Head of caudate nucleus (tissue), 42 donors: ENCODE measurements at places on chromosomes 12 and 14.

DNA sequence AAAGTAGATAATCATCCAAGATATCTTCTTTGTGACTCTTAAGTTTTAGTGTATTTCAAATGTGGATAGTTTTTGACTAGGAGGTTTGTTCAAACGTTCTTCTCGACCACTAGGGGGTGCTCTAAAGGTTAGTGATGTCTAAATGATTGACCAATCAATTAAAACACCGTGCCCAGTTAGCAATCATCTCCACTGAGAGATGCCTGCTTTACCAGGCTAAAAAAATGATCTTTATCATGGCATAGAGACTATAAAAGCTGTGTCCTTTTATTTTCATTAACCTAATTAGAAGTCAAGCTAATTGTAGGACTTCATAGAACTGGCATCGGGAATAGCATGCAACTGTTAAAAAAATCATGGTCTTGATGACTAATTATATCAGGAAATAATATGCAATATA, 153.9 kb downstream of the PRKCH start:
- DNase-seq: no peak

- DNase-seq: peak; percentile 35
Observed at GRCh38 chr12:109131154-109132050, 15.0 kb downstream of the ACACB start.

DNA sequence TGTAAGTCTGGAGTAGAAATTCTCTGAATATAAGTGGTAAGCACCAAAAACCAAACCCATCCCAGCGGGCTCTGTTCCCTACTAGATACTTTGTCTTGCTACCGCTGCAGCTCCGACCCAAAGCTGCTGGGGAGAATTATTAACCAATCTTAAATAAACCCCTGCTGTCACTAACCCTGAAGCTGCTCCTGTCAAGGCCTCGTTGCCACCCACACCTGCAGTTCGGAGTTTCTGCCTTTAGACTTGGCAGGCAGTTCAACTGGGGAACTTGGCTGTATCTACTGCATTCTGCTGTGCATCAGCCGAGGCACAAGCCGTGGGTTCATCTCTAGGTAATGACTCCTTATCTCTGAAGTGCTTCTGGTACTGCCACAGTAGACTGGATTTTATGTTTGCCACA, 55.5 kb downstream of the PPM1A start:
- peak; percentile 57 for DNase-seq

DNA sequence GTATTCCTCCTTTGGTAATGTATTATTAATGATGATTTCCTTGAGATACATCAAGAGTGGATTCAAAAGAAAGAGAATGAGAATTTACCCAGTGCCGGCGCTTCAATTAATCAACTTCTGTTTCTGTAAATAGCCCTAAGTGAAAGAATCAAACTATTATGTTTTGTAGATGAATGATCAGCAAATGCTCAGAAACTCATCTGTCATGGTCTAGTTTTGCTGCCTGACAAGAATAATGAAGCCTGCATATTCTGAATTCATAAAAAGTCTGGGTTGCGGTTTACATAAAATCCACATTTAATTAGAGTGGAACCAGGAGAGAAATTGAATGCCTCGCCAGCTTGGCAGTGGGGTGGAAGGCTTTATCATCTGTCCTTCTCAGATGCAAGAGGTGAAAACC, 325.3 kb downstream of the GALC start:
- no peak for DNase-seq

GRCh38 chr14:75165586-75166391, 10.6 kb downstream of the TMED10 start:
- DNase-seq: peak; percentile 81

DNA sequence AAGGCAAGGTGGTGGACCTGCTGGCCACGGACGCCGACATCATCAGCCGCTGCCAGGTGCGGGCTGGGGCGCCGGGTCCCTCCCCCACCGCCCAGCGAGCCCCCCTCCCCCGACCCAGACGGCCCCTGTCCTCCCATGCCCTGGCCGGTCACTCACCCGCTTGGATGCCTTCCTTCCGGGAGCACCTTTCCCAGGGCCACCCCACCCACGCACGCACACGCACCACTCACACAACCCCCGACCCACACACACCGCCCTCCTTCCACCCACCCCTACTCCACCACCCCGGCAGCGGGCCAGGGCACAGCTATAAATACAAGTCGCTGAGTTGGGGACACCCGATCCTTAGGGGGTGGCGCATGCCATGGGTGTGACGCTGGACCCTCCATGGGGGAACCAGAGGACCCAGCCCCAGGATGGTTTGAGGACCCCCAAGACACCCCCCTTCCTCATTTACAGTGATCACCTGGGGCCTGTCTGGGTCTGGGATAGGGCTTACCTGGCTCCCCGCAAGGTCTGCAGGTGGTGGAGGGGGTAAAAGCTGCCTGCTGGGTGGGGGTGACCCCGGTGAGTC, 465 bp downstream of the ADSS1 start:
- DNase-seq: no peak

GRCh38 chr12:79685068-79685467, 5.7 kb downstream of the PAWR start:
- DNase-seq: no peak

GRCh38 chr14:66884149-66884548, 305.1 kb upstream of the GARIN2 start:
- DNase-seq: no peak

DNA sequence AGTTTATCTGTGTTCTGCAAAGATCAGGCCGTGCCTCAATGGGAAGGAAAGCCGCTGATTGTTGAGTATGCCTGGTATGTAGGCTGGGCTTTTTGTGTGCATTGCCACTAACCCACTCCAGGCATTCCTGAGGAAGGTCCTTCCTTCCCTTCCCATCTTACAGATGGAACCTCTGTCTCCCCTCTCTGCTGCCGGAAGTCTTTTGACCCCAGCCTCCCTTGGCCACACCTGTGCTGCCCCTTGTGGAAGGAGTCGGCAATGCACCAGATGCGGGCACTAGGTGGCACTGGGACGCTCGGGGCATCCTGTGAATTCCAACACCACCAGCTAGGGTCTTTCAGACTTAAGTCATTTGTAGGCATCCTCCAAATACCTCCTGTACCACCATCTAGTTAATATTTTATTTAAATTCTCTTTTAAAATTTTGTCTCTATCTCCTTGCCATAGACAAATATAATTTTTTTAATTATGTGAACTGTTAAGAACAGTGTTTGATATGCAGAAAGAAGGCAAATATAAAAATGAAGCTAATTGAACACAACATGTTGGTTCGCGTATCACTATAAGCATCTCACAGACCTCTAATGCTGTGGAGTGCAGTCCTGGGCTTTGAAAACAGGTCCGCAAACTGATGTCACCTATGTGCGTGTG, 99.6 kb downstream of the RIN3 start:
- DNase-seq: no peak

DNA sequence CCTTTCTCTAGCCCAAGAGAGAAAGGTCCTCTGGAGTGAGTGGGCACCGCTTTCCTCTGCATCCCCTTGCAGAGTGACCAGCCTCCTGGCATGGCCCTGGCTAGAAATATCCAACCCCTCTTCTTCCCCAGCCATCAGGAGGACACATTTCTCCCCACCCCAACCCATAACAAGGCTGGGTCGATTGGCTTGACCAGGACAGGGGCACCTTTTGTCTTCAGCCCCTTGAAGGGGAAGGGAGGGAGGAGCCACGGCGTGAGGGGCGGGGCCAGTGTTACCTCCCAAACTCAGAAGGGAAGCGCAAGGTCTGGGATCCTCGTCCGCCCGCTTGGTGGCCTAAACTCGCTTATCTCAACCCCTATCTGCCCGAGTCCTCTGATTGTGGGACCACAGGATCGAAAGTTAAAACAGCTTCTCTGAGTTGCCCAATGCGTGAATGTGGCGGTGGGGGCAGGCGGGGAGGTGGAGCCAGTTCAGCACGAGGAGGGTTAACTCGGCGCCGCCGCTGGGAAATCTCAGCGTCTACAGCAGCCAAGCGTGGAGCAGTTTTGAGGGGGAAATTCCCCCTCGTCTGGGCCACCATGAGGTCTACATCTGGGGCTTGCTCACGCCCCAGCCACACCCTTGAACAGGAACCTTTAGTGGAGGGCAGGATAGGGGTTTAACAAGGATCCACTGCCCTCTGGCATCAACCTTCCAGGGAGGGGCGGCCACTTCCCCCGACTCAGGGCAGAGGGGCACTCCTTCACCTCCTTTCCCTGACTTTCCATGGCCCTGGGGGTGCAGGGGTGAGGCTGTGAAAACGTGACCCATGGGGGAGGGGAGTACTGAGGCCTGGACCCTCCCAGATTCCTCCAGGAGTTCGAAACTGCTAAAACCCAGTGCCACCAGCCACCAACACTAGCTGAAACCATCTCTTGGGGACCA, 795 bp downstream of the STAT6 start:
- peak; percentile 60 for DNase-seq

DNA sequence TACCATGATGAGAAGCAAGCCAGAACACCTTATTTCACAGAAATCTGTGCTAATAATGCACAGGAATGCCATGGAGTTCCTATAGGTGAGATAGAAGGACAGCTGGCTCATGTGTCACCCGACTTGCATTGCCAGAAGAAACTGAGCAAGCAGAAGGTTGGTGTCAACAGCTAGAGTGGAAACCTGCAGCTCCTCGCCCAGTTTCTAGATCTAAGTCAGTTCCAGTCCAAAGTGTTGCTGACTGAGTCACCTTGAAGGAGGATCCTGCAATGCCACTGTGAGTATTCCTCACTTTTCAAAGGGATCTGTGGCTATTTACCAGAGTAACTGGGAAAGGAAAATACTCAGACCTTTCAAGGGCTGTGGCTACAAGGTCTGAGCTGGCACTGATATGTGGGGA, 17.1 kb downstream of the CDKL1 start:
- no peak for DNase-seq

GRCh38 chr14:52873694-52874093, 77.2 kb downstream of the FERMT2 start:
- DNase-seq: no peak

GRCh38 chr12:124737772-124738635, 125.7 kb downstream of the SCARB1 start:
- DNase-seq: no peak

GRCh38 chr12:10331642-10332239, 24.1 kb downstream of the KLRD1 start:
- DNase-seq: no peak

- DNase-seq: no peak
Observed at GRCh38 chr12:72203764-72204335, 68.3 kb upstream of the TRHDE start.

- DNase-seq: peak; percentile 70
Observed at GRCh38 chr12:57549909-57550640, at the start of gene KIF5A. KIF5A (plus strand) TSS chr12:57550044; CDS start chr12:57550272, 228 bp downstream.

- DNase-seq: no peak
Observed at GRCh38 chr14:64520699-64521098, 16.1 kb downstream of the ZBTB1 start.

DNA sequence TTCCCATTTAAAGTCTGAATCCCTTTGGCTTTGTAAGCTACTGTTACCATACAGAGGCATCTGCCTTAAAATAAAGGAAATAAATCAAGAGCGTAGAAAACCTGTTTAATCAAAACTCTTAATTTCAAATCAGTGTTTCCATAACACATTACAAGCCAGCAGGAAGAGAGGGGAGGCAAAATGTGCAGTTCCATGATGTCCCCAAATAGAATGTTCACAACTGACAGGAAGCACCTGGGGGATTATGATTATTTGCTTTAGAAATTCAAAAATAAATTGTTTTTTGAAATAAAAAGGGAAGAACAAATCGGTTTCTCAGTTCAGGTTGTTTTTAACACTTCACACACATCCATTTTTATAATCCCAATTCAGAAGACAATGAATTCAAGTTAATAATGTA, 21.4 kb downstream of the SOCS2 start:
- DNase-seq: no peak

DNA sequence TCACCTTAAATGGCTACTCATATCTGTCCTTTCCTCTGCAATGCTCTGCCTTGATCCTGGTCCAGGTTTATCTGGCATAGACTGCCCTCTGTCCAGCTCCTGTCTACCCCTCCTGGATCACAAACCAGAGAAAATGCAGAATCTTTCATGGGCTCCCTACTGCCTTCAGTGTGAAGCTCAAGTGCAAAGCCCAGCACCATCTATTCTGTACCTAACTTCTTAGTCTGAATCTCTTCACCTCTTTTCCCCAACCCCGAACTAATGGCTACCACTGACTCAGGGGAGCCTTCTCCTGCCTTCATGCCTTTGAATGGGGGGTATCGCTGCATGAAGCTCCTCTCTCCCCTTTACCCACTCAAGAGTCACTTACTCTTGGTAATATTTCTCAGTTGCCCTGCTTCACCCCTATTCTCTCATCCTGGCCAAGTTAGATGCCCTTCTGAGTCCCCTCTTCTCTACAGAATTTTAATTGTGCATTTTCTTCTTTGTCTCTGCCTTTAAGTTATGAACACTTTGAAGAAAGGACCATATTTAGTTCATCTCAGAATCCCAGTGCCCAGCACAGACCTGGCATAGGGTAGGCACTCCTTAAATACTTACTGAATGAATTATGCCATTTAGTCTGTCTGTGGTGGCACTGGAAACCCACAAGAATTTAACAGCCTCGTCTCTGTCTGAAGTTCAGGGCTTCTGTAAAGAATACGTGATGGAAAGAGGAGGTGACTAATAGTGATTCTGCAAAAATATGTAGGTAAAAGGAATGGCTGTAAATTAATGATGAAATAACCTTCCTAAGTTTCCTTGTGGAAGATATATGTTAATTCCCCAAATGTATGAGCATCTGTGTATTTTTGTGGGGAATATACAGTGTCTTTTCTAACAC, 191.3 kb upstream of the AMIGO2 start:
- no peak for DNase-seq

DNA sequence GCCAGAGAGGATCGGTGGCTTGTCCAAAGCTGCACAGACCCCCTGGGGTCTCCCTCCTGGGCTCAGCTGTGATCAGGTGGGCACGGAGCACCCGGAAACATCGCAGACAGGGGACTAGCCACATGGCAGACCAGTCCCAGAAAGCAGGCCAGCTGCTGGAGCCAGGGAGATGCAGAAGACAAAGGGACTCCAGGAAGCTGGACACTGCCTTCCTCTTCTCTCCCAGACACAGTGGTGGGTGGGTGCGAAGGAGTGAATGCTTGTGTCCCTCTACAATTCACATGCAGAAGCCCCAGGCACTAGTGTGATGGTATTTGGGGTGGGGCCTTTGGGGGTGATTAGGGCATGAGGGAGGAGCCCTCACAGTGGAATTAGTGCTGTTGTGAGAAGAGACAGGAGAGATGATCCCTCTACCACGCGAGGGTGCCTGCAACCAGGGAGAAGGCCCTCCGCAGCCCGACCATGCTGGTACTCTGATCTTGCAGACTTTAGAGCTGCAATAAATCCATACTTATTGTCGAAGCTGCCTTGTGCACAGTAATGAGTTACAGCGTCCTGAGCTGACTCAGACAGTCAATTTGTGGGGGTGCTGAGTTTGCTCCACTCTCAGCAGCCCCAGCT, 95.2 kb downstream of the CALM1 start:
- DNase-seq: peak; percentile 61

GRCh38 chr12:55723516-55724225, 3.5 kb downstream of the RDH5 start:
- DNase-seq: no peak

DNA sequence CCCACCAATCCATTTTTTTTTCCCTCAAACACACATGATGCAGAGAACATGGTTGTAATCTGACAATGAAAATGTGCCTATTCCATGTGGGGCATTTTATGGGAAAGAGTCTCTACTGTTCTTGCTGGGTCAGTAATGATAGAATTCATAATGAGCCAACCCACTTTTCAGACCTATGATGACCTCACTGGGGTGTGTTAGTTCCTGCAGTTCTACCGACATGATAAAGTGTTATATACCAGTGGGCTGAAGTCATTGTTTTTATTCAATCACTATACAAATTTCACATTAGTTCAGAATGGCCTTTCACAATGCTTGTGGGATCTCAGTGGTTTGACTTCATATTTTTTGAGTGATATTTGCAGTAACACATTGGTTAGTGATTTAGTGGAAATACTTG, 47.5 kb downstream of the PPFIBP1 start:
- no peak for DNase-seq
